ENCODE measurements at places on chromosomes 3 and 15.

GRCh38 chr3:148582126-148582525 lies 115.6 kb upstream of the AGTR1 start:
- DNase-seq, result peak; percentile 65

DNA sequence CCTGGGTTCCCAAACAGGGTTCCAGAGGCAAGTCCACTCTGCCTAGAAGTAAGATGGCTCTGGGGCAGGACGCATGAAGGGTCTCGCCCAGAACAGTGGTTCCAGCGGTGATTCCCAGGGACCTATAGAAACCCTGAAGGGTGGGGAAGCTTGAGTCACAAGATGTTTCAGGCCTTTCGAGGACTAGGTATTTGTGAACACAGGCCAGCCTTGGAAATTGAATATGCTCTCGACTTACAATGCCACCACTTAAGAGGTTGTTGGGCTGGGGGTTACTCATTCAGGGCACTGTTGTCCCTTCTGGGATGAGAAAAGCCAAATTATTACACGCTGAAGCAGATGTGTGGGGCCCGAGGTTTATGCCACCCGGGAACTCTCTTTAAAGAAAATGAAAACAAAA lies 152.0 kb downstream of the TJP1 start:
- no peak for DNase-seq

- DNase-seq, result no peak
Measured at GRCh38 chr3:53244271-53244670, 11.6 kb downstream of the TKT start.

DNA sequence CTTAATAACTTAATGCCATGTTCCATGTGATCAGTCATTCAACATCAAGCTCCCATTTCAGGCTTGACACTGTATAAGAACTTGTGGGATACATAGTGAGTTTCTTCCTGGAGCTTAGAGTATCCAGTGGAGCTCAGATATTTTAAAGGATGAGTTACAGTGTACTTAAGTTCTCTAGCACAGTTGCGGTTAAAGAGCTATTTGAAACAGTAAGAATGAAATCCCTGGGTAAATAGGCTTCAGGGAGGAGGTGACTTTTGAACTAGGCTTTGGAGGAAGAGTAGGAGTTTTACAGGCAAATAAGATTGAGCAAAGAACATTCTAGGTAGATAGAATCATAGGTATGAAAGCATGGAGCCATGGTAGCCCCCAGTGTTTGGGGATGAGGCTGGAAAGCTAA lies 3.8 kb downstream of the ZNF592 start:
- no peak for DNase-seq

- peak; percentile 77 for DNase-seq
Measured at GRCh38 chr3:49248840-49249227, 28.2 kb downstream of the C3orf62 start.

DNA sequence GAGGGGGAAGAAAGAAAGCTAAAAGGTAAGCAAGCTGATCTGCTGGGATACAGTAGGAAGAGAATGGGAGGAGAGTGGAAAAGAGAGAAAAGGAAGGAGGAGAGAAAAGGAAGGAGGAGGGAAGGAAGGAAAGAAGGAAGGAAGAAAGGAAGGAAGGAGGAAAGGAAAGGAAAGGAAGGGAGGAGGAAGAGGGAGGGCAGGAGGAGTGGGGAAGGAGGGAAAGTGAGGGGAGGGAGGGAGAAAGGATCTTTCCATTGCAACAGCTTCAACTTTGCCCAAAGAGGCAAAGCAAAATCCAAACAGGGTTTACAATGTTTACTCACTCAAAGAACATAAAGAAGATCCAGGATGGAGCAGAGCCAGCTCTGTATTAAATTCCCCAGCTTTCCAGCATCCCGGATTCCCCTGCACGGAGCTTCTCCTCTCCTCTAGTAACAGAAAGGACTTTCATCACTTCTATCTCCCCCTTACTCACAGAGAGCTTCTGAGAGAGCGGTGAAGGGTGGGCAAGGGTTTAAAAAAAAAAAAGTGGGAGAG lies 494.2 kb upstream of the PROK2 start:
- DNase-seq, result no peak

DNA sequence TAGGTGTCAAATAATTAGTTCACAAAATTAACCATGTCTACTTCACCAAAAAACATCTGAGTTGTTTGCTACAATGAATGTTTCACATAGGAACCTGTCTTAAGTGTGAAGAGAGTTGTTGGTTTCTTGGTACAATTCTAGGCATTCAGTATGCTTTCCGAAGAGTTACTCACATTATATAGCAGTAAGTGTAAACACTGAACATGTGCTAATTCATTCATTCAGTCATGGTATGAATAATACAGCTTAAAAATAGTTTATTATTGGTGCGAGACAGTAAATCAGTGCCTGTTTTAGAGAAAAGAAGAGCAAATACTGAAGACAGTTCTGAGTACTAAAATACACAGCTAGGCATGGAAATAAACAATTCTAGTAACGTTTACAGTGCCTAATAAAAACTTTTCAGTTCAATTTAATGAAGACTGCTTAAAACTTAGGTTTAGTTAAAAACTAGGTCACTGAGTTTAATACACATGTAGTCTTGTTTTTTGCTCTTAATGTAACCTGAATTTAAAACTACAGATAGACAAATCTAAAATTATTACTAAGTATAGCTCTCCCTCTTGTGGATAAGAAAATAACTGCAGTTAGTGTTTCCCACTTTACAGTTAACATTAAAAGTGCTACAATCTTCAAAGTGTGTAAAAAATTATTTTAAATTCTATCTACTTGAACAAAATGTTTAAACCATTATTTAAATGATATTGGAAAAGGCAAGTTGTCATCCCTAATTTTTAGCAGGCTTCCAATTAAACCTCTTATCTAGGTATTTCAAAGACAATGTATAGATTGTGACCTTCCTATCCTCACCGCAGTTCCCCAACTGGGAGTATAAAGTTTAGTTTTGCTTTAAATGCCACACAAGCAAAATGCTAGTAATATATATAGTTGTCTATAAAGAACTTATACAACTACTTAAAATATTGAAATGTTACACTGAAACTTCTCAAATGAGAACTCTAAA lies 20.1 kb upstream of the ZCWPW2 start:
- peak; percentile 26 for DNase-seq

GRCh38 chr15:64013179-64014062 lies 32.9 kb downstream of the DAPK2 start:
- DNase-seq, result peak; percentile 20

GRCh38 chr3:156674911-156675829 lies 780 bp downstream of the TIPARP start:
- peak; percentile 59 for DNase-seq

DNA sequence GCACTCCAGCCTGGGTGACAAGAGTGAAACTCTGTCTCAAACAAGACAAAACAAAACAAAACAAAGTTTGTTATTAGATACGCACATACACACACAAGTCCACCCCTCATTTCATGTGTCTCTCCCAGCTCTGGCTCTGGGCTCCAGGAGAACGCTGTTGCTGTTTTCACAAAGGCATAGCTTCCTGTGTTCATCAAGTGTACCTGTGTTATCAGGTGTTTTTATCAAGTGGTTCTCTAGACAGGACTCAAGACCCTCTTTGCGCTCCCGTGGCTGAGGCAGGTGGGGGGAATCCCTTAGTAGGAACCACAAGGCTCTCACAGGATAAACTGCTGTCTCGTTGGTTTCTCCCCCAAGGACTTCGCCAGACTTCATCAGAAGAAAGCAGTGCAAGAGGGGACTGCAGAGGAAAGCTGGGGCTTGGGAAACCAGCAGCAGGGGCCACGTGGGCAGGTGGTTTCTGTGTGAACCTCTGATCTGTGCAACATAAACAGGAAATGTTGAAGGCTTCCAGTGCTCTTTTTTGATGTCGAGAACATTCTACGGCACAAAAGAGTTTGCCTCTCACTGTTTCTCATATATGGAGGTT lies 6.9 kb upstream of the PPP1R2 start:
- peak; percentile 73 for DNase-seq

DNA sequence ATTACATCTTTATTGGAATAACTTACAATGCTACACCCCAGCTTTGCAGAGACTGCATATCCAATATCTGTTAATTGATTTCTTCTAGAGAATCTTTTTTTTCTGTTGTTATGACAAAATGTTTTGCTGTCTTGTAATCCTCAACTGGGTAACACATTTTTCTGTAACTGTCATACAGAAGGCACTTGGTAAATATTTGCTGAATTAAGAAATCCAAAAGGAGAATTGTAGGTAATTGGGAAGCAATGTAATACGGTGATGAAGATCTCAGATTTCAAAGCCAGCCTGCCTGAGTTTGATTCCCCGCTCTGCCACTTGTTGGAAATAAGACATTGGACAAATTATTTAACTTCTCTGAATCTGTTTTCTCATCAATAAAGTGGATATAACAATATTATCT lies 169.1 kb downstream of the WDR72 start:
- DNase-seq, result no peak

DNA sequence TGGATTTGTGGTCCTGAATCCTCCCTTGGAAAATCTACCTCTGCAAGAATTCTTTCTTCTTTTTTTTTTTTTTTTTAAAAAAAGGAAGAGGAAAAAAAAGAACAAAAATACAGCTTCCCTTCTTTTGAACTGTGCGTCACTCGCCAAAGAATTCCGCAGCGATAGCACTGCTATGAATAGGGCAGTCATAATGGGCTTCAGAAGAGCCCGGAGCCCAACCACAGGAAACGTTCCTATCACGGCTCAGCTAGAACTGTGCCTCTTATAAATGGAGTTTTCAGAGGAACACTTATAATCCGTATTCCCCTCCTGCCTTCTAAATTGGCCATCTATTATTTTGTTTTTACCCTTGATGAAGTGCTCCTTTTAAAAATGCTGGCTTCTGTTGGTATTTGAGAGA lies 227.7 kb downstream of the ADAMTS17 start:
- peak; percentile 84 for DNase-seq

- no peak for DNase-seq
Measured at GRCh38 chr3:157079676-157080369, 80.1 kb downstream of the CCNL1 start.

DNA sequence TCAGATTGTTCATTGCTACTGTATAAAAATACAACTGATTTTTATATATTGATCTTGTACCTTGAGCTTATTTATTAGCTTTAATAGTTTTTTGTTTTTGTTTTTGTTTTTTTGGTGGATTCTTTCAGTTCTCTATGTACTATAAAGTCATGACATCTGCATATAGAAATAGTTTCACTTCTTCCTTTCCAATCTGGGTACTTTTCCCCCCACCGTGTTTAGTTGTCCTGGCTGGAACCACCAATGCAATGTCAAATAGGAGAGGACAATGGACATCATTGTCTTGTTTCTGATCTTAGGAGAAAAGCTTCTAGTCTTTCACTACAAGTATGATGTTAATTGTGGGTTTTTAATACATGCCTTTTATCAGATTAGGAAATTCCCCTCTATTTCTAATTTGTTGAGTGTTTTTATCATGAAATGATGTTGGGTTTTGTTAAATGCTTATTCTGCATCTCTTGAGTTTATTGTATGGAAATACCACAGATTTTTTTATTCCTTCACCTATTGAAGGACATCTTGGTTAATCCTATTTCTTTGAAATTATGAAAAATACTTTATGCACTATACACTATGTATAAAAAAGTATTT lies 2.8 kb upstream of the XCR1 start:
- DNase-seq, result no peak

- no peak for DNase-seq
Measured at GRCh38 chr3:170056710-170057454, 19.1 kb downstream of the GPR160 start.

- no peak for DNase-seq
Measured at GRCh38 chr3:64037084-64037483, 13.8 kb upstream of the PSMD6 start.

- DNase-seq, result peak; percentile 13
Measured at GRCh38 chr3:147963711-147964110, 554.5 kb downstream of the ZIC1 start.

GRCh38 chr3:197590313-197590962 lies 34.7 kb upstream of the BDH1 start:
- no peak for DNase-seq

- peak; percentile 6 for DNase-seq
Measured at GRCh38 chr3:87307805-87308204, 31.4 kb upstream of the POU1F1 start.

GRCh38 chr15:87792250-87793040 lies 464.1 kb downstream of the NTRK3 start:
- no peak for DNase-seq

- no peak for DNase-seq
Measured at GRCh38 chr3:192577811-192578210, 149.5 kb downstream of the FGF12 start.

- DNase-seq, result peak; percentile 87
Measured at GRCh38 chr15:68271854-68272471, 5.6 kb upstream of the FEM1B start.

DNA sequence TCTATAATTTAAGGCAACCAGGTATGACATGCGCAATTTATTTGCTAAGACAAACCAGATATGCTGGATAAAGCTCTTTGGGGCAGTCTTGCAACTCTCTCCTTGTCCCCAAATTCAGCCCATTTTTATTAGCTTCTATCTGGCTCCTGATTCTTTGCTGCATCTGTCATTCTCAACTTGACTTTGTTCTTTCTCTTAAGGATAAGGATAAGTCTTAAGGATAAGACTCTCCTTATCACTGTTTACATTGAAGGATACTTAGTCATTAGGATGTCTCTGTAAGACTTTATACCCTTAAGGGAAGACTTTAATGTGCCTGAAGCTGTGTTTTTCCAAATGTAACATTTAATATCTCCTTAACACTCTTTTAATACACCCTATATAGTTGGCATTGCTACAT lies 49.2 kb downstream of the ALCAM start:
- DNase-seq, result peak; percentile 54

DNA sequence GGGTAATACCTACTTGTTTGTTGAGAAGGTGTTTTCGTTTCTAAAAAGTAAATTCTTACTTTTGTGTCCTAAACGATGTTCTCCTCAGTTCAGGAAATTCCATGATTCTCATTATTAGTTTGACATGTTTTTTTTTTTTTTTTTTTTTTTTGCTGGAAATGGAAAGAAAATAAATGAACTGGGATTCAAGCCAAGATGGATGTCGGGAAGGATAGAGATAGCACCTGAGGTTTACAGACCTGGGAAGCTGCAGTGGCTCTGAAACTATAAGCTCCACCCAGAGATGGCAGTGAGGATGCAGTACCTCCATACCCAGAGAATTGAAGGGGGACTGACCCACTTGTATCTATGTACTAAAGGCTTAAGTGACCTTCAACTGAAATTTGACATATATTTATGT lies 334.6 kb upstream of the TGFBR2 start:
- DNase-seq, result no peak

- DNase-seq, result peak; percentile 94
Measured at GRCh38 chr15:96354731-96355567, 24.4 kb downstream of the NR2F2 start.
